A549 (cell line): ENCODE measurements at places on chromosomes 6 and 20.

GRCh38 chr6:136083540-136083939 lies 166.6 kb downstream of the MTFR2 start:
- no peak for DNase-seq

- no peak for DNase-seq
These were observed 239.6 kb downstream of the LRFN2 start for GRCh38 chr6:40347571-40348011.

DNA sequence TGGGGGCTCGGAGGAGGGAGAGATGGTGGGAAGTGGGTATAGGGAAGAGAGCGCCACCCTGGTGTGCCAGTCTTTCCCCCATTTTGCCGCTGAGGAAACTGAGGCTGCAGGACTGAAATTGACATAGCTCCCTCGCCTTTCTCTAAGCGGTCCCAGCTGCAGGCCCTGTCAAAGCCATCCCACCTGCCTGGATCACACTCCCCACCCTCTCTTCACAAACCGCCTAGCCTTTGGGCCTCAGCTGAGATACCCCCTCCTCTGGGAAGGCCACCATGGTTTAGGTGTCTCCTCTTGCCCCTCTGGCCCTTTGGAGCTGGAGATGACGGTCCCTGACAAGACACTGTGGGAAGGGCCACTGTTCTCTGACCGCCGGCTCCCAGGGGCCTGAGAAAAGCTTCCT lies 16.9 kb downstream of the SRC start:
- DNase-seq: no peak

DNA sequence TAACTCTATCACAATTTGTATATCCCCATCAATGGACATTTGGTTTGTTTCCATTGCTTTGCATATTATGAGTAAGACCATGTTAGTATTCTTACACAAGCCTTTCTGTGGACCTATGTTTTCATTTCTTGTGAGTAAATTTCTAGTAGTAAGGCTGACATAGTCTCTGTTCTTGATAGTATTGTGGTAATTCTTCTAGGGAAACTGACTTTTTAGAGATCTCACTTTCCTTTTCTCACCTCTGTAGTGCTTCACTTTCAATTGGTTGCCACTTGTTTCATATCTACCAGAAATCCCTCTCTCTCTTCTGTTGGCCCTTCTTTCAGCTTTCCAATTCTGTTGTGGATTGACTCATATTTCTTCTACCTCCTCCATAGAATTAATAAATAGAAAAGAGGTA lies 8.5 kb downstream of the ISM1 start:
- no peak for DNase-seq

GRCh38 chr6:7542874-7543624 lies 1.6 kb downstream of the DSP start:
- DNase-seq: peak; percentile 71

DNA sequence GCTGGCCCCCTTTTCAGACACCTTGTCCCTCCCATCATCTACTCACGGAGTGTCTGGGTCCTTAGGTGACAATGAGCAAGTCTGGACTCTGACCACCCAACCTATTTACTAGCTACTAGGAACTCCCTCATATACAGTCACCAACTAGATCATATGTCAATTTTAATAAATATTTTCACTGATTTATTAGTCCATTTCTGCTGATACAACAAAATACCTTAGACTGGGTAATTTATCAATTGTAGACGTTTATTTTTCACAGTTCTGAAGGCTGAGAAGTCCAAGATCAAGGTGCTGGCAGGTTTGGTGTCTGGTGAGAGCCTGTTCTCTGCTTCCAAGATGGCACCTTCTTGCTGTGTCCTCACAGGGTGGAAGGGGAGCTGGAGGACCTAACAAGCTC lies 229.7 kb downstream of the PTPRT start:
- no peak for DNase-seq

DNA sequence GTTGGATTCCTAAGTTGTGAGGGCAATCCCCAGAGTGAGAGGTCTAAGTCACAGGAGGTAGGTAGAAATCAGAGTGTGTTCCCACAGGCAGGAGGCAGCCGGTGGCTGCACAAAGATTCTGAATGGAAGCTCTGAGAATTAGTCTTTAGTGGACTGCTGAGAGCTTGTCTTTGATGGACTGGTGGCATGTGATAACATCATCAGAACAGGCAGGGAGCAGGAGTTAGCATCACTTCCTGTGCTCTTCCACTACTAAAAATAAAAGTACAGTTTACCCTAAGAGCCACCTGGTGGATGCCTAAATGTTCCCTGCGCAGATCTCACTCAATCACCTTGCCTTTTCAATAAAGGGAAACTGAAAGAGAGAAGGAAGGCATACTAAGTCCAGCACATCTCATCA lies 294.6 kb upstream of the POU3F2 start:
- no peak for DNase-seq

DNA sequence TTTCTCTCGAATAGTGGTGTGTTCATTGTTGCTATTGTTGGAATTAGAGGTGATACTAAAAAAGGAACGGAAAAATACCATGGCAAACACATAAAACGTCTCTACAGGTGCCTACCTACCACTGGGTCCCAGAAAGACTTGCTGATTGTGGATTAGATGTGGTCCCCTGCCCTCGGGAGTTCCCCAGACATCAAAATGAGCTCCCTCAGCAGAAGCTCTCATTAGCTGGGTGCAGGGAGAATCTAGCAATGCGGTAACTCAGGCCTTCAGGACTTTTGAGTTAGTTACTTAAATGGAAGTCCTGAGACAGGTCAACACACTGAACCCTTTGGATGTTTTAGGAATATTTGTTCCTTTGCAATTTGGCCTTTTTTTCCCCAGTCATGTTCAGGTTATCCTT lies 6.1 kb downstream of the IRF4 start:
- no peak for DNase-seq

- peak; percentile 63 for DNase-seq
These were observed 9.4 kb upstream of the HDDC2 start for GRCh38 chr6:125310994-125311649.

GRCh38 chr6:144364208-144364720 lies 79.1 kb downstream of the UTRN start:
- no peak for DNase-seq

- DNase-seq: no peak
These were observed 10.5 kb upstream of the PTGIS start for GRCh38 chr20:49578436-49578835.

DNA sequence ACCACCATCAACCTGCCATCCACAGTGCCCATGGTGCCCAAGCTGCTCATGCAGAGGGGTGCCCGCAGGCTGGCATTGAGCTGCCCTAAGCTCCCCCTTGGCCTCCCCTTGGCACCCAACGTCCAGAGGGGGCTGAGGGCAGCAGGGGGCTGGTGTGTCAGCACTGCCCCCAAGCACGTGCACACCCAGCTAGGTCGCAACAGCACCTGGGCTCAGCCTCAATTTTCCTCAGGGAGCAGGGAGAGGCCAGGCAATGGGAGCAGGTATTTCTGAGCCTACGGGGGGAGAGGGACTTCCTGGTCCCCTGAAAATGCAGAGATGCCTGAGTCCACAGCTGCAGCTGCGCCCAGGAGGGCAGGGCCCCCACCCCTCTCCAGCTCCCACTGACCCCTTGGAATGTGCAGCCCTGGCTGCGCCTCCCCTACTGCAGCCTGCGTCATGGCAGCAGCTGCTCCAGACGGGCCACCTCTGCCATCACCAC lies 204.2 kb downstream of the ANKRD60 start:
- DNase-seq: no peak

DNA sequence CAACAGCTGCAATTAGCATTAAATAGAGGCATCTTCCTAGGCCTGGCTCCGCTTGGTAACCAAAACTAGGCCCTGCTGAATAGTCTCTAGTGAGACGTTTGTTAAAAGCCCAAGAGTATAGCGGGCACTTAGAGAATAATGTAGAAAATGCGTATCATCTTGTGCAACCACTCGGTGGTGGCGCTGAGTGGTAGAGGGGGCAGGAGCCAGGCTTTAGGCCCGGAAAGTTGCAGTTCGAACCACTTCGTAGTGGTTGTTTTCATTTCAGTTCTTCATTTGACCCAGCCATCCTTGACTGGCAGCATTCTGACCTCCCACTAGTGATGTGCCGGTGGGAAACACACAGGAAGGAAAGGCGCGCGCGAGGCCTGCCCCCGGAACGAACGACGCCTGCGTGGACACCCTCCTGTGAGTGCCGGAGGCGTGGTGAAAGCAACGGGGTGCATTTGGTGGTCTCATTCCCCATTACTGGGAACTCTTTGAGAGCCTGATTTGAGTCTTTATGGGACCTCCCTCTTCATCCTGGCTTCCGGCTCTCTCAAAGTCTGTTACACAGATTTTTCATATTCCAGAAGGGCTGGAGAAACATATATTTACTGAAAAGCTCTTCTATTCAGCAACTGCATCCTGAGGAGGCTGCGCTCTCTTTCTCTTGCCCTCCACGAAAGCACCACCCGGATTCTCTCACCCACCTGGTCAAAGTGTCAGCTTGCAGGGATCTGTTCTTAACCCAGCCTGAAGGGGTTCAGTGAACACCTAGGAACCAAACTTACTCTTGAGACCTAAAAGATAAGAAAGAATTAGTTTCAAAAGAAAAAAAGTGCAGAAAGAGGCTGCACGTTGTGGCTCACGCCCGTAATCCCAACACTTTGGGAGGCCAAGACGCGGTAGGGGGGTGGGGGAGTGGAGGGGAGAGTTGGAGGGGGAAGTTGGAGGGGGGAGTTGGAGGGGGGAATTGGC lies 18.2 kb downstream of the GPX5 start:
- peak; percentile 10 for DNase-seq

DNA sequence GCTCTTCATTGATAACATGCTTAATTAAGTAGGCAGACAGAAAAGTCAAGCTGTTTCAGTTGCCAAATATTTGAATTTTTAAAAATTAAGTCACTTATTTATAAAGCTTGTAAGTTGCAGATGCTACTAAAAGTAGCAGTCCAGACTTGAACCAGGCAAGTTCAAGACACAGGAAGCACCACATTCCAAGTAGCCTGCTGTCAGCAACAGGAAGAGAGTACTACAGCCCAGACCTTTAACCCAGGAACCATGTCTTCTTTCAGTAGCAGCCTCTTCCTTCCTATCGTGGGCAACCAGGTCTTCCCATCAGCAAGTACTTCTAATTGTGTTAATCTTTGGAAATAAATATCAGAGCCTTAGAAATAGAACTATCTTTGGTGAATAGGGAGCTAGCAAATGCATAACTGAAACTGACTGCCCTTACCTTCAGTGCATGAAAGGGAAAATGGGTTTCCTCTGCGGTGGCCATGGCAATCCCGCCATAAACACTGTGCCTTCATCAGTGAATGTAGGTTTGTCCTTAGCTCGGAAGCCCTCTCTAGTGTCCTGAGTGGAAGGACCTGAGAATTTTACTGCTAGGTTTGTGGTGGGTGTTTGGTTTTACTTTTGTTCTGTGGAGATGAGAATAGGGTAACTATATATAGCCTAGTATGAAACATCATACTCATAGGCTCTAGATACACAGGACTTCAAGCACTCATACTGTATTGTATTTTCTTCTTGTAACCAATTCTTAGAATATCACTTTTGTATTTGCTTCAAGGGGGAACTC lies 95.6 kb downstream of the SYCP2 start:
- no peak for DNase-seq

GRCh38 chr6:102766963-102767362 lies 1373.5 kb downstream of the GRIK2 start:
- DNase-seq: no peak

DNA sequence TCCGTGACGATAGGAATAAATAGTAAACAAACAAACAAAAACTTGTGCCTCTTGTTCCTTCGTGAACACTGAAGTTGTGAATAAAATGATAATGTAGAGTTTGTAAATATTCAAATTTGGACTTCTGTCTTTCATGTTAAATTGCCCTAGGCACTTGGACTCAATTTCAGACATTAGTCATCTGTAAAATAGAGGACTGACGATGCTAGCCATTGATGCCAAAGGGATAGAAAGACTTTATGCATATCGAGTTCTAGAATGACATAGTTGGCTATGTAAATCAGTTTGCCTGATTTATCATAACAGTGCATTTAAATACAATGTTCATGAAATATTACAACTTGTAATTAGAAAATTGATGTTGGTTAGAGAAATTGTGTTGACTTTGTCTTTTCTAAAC lies 45.9 kb upstream of the FLRT3 start:
- DNase-seq: no peak

- DNase-seq: no peak
These were observed 116.7 kb upstream of the MAN1A1 start for GRCh38 chr6:119466226-119466625.

DNA sequence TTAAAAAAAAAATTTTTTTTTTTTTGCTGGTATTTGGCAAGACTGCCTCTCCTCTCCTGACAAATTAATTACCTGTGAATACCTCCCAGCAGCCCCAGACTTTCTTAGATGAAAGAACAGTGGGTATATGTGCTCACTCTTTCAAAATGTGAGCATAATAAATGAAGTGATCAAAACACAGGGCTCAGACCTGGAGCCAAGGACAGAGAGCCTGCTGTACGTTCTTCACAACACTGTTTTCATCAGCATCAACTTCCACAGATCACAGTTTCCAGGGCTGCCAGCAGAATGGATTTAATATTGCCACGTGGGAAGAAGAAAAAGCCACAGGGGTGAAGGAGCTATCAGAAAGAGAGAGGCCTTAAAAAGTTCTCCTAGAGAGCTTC lies 25.3 kb upstream of the NRSN1 start:
- DNase-seq: no peak

GRCh38 chr20:53413186-53413631 lies 180.4 kb downstream of the ZNF217 start:
- DNase-seq: peak; percentile 59

DNA sequence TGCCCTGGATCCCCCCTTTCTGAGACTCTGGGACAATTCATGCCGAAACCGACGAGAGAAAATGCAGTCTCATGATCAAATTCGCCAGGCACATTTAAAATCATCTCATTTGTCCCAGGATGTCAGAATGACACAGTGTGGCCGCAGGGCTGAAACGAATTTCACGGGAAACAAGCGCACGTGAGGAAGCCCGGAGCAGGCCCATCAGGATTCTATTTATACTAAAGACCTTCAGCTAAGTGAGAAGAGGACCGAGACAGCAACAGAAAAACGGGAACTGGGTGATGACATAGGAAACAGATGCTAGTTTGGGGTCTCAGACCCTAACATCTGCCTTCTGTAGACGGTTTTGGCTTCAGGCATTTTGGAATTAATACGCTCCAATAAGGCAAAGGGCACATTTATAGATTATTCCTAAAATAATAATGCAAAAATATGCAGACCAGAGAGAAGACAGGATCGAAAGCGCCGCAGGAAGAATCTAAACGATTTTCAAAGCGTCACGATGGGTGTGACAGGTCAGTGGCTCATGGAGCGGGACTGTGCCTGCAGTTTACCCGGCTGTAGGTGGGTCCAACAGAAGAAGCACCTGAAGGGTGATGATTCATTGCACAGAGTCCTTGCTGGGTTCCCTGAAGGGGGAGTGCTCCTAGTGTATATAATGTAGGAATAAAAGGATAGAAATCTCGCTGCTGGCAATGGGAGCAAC lies 80.8 kb upstream of the MPC1 start:
- no peak for DNase-seq

DNA sequence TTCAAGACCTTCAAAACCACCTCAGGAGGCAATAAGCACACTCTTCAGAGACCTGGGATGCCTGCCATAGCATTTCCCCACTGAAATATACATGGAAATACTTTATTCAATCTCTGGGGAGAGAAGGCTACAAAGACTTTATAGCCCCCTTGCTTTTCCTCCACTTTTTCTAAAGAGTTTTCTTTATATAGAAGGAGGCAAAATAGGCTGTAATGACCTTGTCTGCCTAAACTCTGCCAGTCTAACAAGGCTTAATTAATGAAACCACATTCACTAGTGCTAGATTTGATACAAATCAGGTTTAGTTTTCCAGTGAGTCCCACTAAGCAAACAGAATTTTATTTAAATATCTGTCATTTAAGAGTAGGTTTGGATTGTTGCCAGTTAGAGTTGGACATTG lies 114.9 kb downstream of the ADGRG6 start:
- no peak for DNase-seq
